ENCODE measurements at places on chromosomes 6 and 20. TPM values are rescaled to one million over a fixed set of nuclear protein-coding genes. Genes with fewer than 3 reads are reported as not detected.

DNA sequence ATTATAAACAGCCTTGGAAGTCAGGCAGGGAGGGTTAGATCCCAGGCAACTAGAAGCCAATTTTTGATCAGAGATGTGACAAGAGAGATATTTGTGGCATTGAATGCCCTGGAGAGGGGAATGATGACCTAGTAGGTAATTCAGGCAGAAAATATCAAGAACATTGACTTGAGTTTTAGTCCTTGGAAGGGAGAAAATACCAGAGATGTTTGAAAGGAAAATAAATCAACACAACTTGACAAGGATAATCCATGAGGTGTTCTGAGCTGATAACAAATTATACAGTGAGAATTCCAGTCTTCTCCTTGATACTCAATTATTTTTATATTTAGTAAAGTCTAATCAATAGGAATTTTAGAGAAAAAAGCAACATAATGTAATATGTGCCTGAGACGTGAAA, 10.6 kb upstream of the MARCKS start:
- DNase-seq = no peak

GRCh38 chr6:7222197-7222596, 90.8 kb downstream of the SSR1 start:
- no peak for DNase-seq

- DNase-seq = no peak
Measured at GRCh38 chr6:137912813-137913212, 45.8 kb downstream of the TNFAIP3 start.

GRCh38 chr6:89067796-89068195, 12.8 kb upstream of the PNRC1 start:
- DNase-seq = no peak

DNA sequence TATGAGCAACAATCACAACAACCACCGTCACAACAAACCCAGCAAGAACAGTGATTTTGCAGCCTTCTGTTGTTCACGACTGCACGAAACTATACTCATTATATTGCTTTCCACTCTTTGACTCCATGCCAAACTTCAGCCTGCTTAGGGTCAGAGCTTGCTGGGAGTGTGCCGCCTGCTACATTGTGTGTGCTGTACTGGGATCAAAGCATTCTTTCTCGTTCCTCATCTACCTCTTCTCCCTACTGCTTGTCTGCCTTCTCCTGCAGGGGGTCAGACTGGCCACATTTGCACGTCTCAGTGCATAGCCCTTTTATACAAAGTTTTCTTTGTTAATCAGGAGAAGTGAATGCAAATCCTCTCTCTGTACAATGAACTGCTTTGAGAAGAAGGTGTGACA, 401.6 kb upstream of the CITED2 start:
- no peak for DNase-seq

GRCh38 chr6:166906376-166907044, 49.8 kb downstream of the RNASET2 start:
- DNase-seq = no peak

GRCh38 chr6:137313928-137314855, 95.0 kb upstream of the IFNGR1 start:
- DNase-seq = peak; percentile 87

DNA sequence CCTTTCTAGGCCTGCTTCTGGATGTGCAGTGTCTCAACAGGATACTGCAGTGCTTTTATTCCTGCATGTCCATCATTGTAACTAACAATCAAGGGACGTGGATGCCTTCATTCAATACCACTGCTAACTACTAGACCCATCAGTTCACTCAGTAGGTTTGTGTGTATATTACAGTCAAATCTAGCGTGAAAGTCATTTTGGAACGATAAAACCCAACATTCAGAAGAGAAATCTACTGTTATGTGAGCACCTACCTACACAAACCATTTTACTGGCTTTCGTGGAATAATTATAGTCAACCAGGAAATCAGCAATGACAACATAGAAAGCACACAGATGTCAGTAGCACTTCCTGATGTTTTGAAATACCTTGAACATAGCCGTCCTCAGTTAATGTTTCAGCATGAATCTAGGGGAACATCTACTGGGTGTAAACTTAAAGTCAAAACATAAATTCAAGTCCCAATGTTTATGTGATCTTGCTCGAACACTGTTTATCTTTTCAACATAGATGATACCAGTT, 270.6 kb downstream of the FARS2 start:
- no peak for DNase-seq

GRCh38 chr6:126388104-126388598, 48.2 kb downstream of the CENPW start:
- no peak for DNase-seq

GRCh38 chr6:106244931-106245330, 80.6 kb downstream of the ATG5 start:
- no peak for DNase-seq

DNA sequence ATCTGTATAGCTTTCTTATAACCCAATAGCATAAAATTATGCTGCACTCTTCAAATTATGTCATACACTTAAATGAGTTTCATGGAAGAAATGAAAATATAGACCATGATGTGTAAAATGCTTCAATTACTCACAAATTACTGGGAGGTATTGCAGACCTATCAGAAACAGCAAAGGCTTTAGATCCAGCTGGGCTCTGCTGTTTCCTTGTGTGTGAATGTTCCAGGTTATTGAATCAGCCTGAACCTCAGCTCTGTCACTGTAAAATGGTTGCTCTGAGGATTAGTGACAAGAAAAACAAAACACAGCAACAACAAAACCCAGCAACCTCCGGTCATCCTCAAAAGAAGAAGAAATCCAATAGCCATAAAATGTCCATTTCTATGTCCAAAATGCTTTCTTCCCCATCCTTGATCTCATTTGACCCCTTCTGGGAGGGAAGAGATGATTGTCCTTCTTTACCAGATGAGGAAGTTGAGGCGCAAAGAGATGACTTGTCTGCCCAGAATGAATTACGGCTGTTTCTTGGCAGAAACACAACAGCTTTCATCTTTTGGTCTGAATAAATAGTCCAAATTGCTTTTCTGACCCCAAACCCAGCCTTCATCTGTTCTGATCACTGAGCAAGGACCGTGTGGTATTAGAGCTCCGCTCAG, 42.2 kb upstream of the TGM6 start:
- no peak for DNase-seq

DNA sequence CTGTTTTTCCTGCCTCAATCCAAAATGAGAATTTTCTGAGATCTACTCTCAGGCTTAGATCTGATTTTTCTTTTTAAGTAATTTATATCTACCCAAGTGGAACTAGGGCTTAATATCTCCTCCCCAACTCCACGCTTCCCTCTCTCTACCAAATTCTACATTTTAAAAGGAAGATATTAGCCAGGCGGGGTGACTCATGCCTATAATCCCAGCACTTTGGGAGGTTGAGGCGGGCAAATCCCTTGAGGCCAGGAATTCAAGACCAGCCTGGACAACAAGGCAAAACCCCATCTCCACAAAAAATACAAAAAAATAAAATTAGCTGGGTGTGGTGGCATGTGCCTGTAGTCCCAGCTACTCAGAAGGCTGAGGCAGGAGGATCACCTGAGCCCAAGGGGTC, 61.0 kb downstream of the MTFR2 start:
- DNase-seq = no peak

DNA sequence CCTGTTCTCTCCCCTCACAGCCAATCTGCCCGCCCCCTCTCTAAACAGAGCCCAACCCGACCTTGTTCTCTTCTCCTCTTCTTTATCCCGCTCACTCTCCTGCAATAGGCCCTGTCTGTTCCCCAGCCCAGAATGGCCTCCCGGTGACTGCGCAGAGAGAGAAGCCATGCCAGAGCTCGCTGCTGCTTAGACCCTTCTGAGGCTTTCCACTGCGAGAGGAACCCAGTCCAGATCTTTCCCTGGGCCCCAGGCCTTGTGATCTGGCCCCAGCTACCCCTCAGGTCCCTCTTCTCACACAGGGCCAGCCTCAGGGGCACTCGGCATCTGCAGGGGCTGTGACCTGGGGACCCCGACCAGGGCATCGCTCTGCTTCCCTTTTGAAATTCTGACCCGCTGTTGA, 58.1 kb downstream of the TMEM242 start:
- DNase-seq = no peak

GRCh38 chr6:107443608-107444267, 15.6 kb downstream of the PDSS2 start:
- no peak for DNase-seq

- DNase-seq = peak; percentile 51
Measured at GRCh38 chr6:45619994-45620471, 242.3 kb upstream of the SUPT3H start.

GRCh38 chr6:7803214-7803613, 77.3 kb downstream of the BMP6 start:
- DNase-seq = peak; percentile 8

- no peak for DNase-seq
Measured at GRCh38 chr20:51860111-51860882, 58.0 kb upstream of the SALL4 start.

DNA sequence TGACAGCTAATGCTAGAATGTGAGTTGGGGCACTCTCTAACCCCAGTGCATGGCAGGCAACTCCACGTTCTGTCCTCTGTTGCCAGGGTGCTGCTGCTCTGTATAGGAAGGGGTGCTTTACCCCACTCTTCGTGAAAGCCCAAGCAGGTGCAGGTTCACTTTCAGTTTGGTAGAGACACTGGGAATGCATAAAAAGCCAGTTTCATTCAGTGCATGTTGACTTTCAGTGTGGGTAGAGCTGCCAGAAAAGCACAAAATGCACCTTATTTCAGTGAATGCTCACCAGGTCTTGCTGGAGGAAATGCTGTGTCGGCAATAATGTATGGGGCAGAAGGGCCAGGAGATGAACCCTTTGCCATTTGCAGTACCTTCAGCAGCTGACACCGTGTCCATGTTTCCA, 62.1 kb upstream of the ADGRB3 start:
- no peak for DNase-seq

Gene KCNK17
- not detected for total RNA-seq

Gene TPD52L1
- total RNA-seq = 0.89 TPM

Gene RIMS1
- not detected for total RNA-seq

Gene REPS1
- total RNA-seq = 60.3 TPM

Gene TINAG
- not detected for total RNA-seq

Gene PNRC1
- total RNA-seq = 85.6 TPM

Gene GRM1
- total RNA-seq = not detected

Gene PKIG
- total RNA-seq = 4.6 TPM
